Activated CD4-positive, alpha-beta T cell treated with anti-CD3 and anti-CD28 coated beads for 36 hours (primary cell): ENCODE measurements at places on chromosomes 6 and 20. TPM values are rescaled to one million over a fixed set of nuclear protein-coding genes. Genes with fewer than 3 reads are reported as not detected.

Gene ZNF341
- 6.1 TPM for total RNA-seq

Gene PAX1
- not detected for total RNA-seq

Gene ZSCAN31
- 1.8 TPM for total RNA-seq

Gene SOBP
- 0.49 TPM for total RNA-seq

Gene FAM83B
- total RNA-seq = not detected

Gene ENPP5
- total RNA-seq = 0.23 TPM

Gene FOXF2
- total RNA-seq = not detected

DNA sequence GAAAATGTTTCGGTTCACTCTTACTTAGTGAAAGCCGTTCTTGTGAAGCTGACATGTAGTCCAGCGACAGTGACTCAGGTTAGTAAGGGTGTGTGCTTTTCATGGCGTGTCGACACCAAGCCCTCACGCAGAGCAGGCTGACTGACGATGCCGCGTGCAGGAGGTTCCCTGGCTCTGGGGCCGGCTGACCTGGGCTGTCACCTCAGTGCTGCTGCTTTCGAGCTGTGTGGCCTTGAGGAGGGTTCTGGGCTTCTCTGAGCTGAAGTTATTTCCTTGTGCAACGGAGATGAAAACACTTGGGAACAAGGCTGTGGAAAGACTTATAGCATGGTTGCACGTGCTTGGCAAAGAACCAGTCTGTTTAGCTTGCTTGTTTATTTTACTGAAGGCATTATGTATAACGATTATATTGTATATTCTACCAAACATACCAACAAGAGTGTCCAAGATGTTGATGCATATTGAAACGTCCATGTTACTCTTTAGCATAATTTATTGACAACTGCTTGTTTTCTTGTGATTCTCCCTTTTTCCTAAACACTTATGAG, 59.2 kb downstream of the PHACTR3 start:
- no peak overlapping the region for H3K4me3 ChIP-seq
- H3K4me1 ChIP-seq = no peaks in the 10 kb centered on the region
- H3K36me3 ChIP-seq = no peaks in the 10 kb centered on the region

GRCh38 chr20:24571159-24571558, 101.7 kb downstream of the SYNDIG1 start:
- no peak overlapping the region for H3K4me3 ChIP-seq
- DNase-seq = no peak
- no peaks in the 10 kb centered on the region for H3K4me1 ChIP-seq

GRCh38 chr6:108134213-108134970, 31.4 kb upstream of the NR2E1 start:
- H3K27ac ChIP-seq = no peak overlapping the region
- H3K36me3 ChIP-seq = no peaks in the 10 kb centered on the region
- H3K27me3 ChIP-seq = peaks cover 61% of the 10 kb centered on the region

DNA sequence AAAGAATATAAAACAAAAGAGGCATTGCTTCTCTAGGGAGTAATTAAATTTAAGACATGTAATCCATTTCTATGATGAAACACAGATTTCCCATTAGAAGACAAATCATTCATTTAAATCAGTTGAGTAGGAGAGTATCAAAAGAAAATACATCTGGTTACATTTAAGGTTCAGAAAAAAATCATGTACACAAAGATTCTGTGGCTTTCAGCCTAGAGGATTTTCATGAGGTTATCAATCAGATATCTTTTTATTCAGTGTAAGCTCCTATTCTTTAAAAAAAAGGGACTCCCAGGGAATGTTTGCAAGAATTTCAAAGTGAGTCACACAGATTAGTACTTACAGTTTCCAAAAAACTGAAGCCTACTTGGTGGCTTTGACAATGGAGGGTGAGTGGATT, 24.9 kb downstream of the COL21A1 start:
- H3K27me3 ChIP-seq = no peaks in the 10 kb centered on the region
- H3K4me1 ChIP-seq = no peaks in the 10 kb centered on the region
- no peak overlapping the region for H3K4me3 ChIP-seq
- DNase-seq = no peak
- H3K36me3 ChIP-seq = no peaks in the 10 kb centered on the region

DNA sequence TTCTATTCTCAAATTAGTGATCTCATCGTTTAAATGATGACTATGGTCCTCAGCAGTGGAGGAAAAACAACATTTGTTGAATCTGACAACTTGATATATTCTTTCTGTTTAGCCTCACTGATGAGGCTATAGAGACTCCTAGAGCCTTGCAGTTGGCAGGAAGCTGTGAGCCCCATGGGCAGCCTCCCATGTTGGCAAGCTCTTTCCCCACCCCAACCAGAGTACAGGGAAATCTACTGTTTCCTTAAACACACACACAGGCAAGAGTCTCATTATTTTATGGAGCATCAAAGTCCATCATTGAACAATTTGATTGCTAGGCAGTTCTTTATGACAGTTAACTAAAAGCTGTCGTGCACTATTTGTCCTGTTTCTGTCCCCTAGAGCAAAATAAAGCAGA, 498.2 kb upstream of the CITED2 start:
- H3K4me1 ChIP-seq = no peaks in the 10 kb centered on the region
- H3K27me3 ChIP-seq = no peaks in the 10 kb centered on the region
- H3K4me3 ChIP-seq = no peak overlapping the region
- no peaks in the 10 kb centered on the region for H3K36me3 ChIP-seq

- H3K4me3 ChIP-seq = no peak overlapping the region
- H3K27me3 ChIP-seq = no peaks in the 10 kb centered on the region
These were observed 192.1 kb downstream of the SAMD5 start for GRCh38 chr6:147700436-147701209.

- peaks cover 2% of the 10 kb centered on the region for H3K4me1 ChIP-seq
- H3K4me3 ChIP-seq = no peak overlapping the region
- no peak overlapping the region for H3K27ac ChIP-seq
- no peaks in the 10 kb centered on the region for H3K36me3 ChIP-seq
- DNase-seq = no peak
These were observed 503.5 kb upstream of the CITED2 start for GRCh38 chr6:139877828-139878405.

DNA sequence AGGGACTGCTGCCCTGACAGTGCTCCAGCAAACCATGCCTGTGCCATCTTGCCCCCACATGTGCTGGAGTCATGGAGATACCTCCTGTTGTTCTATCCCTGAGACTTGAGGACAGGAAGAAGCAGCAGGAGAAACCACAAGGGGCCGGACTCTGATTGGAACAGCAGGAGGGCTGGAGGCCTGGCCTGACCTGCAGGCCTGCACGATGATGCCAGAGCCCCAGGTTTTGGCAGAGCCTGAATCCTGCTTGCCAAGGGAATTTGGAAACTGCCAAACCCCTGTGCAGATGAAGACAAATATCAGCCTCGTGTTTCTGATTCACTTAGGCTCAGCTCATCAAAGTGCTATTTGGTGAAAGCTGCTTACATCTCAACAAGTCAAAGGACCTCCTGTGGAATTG, 177.6 kb downstream of the MAFB start:
- H3K4me1 ChIP-seq = no peaks in the 10 kb centered on the region
- H3K36me3 ChIP-seq = no peaks in the 10 kb centered on the region
- no peak overlapping the region for H3K27ac ChIP-seq
- peaks cover 4% of the 10 kb centered on the region for H3K27me3 ChIP-seq
